ENCODE measurements at places on chromosomes 5 and 9.

DNA sequence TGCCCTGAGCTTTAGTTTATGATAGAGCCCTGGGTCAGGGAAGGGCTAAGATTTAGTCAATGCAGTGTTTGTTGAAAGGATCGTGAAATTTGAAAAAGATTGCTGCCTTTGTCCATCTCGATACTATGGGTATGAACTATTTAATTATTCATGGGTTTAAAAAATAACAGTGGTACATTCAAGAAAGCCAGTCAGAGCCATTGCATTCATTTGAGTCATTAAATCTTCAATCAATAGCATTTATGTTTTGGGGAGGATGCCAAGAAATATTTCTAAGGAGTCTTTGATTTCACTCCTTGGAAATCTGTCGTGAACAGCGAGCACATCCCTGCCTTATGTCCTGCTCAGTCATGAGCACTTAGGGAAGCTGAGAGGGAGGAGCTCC, 54.4 kb upstream of the LRRTM2 start:
- no peak for DNase-seq

DNA sequence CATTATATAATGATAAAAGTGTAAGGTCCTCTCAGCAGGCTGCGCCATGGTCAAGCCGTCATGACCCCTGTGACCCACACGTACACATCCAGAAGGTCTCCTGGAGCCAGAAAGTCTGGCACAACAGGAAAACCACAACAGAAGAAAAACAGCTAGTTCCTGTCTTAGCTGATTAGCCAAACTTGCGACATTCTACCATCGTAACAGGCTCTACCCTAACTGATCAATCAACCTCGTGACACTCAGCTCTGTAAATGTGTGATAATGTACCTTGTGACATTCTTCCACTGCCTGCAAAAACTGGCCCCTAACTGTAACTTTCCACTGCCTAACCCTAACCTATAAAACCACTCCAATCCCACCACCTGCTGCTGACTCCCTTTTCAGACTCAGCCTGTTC, 316.4 kb upstream of the TUSC1 start:
- DNase-seq = peak; percentile 95

GRCh38 chr9:117073071-117073470, 341.8 kb downstream of the ASTN2 start:
- DNase-seq = no peak

DNA sequence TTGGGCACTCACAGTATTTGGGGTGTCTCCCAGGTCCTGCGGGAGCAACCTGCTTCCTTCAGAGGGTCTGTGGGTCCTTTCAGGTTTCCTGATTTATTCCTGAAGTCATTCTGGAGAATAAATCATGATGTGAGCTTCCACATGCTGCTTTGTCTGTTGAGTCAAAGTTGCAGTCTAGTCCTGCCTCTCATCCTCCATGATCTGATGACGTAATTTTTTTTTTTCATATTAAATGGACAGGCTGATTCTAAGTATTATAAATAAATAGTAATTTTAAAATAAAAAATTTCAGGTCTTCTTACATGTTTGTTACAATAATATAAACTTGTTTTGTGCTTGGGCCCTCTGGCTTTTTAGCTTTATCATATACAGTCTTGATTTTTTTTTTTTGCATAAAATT, 26.3 kb upstream of the RIOK2 start:
- no peak for DNase-seq

- peak; percentile 52 for DNase-seq
Observed at GRCh38 chr9:97666907-97667686, 30.0 kb downstream of the XPA start.

DNA sequence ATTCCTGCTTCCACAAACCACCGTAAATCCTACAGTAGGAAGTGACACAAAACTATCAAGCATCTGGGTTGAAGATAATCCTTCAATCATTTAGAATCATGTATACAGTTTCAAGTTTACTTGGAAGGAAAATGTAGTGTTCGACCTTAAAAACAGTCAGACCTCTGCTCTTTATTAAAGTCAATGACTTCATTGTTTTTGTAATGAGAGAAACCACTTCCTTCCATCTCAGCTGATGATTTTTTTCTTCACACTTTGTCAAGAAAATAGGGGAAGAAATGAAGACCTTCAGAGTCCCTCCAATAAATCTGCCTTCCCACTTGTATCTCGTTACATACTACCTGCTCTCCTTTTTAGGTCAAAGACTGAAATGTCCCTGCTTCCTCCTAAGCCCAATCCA, 30.1 kb downstream of the TUSC1 start:
- no peak for DNase-seq

DNA sequence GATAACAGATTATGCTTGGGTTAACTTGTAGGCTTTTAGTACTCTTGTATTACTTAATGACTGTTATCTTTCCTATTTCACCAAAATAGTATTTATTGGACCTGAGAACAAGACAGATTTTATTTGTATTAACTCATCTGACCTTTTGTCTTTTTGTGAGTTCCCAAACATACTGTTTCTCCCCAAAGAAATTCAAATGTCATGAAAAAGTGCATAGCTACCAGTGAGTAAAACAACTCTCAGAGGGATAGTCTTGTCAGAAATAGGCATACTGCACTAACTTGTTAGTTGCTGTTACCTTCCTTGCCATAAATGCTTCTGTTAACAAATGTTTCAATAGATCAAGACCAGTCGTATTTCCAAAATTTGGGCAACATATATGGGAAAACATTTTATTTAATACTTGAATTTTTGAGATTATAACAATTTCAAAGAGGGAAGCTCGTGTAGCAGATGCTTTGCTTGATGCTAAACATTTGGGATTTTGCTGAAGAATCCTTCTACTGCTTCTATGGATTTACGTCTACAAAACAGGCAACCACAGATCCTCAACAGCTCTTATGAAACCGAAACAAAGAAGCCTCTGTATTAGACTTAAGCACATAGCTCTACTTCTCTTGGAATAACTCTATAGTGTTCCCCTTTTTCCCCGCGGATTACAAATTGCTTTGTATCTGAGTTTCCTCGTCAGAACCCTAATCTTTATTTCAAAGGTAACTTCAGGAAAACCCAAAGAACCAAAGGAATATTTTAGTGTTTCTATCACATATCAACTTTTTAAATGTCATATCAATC, 248.8 kb downstream of the MCTP1 start:
- DNase-seq = no peak

GRCh38 chr9:84950879-84951811, 281.6 kb downstream of the NTRK2 start:
- no peak for DNase-seq

DNA sequence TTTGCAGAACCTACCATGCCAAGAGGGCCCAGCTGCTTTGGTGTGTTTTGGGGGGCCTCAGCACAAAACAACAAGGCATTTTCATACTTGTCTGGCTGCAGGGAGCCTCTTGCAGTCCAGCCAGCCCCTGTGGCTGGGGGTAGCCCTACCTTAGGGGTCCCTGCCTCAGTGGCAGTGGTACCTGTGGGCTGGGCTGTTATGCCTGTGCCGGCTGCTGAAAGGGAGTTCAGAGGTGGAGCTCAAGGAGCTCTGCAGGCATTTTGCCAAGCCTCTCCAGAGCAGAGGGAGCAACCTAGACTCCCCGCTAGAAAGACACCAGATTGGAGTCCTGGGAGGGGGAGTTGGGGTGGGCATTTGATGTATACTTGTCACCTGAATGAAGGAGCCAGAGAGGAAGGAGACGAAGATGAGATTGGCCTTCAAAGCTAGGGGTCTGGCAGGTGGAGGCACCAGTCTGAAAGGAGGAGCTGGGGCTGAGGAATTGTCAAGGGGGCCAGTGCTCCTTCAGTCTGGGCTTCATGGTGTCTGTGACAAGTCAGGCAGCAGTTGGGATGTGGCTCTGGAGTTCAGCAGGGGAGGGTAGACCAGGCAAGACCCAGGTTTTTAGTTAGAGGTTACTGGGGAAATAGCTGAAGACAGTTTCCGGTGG, 1.5 kb downstream of the SHROOM1 start:
- DNase-seq = no peak

DNA sequence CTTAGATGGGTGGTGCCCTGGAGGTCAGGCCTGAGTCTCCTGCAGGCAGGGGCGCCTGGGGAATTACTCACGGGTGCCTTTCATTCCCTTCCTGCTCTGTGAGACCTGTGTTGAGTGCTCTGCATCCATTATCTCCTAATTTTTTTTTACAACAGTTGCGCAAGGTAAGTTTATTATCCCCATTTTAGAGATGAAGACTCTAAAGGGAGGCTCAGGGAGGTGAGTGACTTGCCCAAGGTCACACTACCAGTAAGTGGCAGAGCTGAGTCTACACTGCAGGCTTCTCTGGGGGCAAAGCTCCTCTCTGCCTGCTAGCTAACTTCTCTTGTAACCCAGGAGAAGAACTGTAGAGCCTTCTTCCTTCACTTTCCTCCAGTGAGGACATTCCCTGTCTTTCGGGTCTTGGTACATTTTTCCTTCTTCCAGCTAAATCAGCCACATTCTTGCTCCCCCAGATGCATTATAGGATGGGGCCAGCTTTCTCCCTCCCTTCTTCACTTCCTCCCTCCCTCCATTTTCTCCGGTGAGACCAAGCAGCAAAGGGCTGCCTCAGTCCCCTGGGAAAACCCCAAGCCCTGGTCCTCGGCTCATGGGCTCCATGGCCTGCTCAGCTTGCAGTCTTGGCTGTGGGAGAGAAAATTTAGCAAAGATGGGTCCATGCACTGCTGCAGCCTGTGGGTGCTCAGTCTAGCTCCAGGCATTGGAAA, 1.8 kb downstream of the PRR7 start:
- no peak for DNase-seq

DNA sequence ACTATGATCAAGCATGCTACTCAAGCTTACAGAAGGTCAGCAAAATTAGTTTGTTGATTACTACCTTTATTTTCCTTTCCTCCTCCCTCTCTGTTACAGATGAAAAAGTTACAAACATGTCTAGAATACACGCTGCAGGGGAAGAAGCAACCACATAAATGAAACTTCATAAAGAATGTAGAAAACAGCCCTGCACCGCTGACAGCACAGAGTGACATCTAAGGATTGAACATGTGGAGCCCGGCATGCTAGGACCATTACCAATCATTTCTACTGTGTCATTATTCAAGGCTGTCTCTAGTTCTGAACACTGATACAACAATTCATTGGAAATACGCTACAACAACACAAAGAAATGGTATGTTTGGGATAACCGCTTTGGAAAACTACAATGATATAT, 261.1 kb downstream of the MLLT3 start:
- DNase-seq = no peak

DNA sequence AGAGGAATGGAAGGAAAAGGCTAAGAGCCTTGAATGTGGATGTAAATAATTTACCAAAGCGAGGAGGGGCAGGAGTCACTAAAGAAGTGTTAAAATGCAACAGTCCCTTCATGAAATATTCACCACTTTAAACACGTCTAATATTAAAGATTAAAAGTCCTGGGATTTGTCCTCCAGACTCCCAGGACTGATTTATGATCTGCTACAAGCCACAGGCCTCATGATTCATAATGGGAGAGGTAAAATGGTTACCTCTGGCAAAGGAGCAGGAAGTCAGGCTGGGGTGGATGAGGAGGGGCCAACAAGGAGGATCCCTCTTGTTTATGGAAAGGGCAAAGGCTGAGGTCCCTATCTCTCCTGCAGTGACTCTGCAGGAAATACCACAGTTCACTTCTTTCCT, 292.4 kb downstream of the TRIM32 start:
- no peak for DNase-seq

GRCh38 chr5:3092211-3092610, 340.7 kb upstream of the IRX2 start:
- no peak for DNase-seq

- DNase-seq = no peak
Observed at GRCh38 chr5:79109527-79110492, 1.8 kb upstream of the BHMT start.

DNA sequence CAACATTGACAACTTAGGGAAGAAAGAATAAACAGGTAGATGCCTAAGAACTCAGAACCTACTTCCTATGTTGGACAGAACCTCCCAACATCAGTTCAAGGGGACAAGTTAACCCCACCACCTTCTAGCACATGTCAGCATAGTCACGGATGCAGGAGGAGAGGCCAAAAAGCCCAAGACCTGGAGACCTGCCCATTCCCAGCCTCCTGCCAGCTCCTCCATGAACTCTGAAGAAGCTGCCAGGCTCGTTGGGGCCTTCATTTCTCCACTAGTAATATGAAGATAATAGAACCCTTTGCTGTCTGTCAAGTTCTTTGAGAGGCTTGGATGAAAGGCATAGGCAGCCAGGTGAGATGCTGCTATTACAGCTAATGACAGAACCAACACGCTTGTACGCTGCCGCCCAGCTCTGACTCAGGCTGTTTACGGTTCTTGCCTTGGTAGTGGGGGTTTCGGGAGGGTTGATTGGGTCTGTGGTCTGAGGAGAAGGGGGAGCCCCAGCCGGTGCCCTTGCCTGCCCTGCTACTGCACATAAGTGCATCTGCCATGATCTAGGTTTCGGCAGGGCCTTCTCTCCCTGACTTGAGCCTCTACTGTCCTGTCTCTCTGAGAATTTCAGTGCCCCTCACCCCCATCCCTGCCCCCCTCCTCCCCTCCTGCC, 82.2 kb downstream of the NRG2 start:
- DNase-seq = no peak

- no peak for DNase-seq
Observed at GRCh38 chr9:114782586-114782985, 23.3 kb downstream of the TNFSF15 start.

DNA sequence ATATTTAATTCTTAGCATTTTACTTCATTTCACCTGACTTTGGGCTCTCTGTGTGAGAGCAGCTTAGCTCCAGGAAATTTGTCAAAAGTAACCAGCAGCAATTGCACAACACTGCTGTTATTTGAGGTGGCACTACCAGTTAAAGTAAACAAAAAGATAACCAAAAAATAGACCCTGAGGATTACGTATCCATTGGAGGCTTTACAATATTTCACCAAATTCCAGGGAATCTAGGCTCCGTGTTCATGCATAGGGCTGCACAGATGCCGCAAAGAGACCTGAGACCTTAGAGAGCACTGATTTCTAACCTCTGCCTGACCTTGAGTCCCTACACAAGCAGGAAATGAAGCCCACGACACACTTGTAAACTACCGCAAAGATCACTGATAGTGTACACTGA, 1392.7 kb upstream of the CDH6 start:
- DNase-seq = no peak

DNA sequence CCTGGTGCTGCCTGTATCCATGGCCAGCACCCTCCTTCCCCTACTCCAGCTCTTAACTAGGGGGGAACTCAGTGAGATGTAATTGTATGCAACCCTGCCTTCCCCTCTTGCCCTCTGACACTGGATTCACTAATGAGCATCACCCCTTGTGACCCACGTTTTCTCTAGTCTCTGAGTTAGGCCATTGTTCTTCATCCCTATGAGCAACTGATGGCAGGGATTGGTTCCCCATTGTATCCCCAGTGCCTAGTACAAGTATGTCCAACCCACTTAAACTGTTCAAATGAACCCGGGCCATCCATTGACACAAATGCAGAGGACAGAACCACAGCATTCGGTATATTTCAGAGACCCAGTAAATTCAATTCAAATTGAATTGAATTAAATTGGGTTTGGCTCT, 77.6 kb upstream of the ASTN2 start:
- DNase-seq = no peak

- no peak for DNase-seq
Observed at GRCh38 chr5:172071309-172071875, 65.0 kb upstream of the FBXW11 start.
